ENCODE measurements at places on chromosomes 4 and X. TPM values are rescaled to one million over a fixed set of nuclear protein-coding genes. Genes with fewer than 3 reads are reported as not detected.

SPANXN3 gene
- total RNA-seq: not detected

- no peak for DNase-seq
These were observed 50.8 kb upstream of the GAB1 start for GRCh38 chr4:143285696-143286437.

GRCh38 chr4:103422467-103423219, 224.5 kb upstream of the CENPE start:
- no peak for DNase-seq

DNA sequence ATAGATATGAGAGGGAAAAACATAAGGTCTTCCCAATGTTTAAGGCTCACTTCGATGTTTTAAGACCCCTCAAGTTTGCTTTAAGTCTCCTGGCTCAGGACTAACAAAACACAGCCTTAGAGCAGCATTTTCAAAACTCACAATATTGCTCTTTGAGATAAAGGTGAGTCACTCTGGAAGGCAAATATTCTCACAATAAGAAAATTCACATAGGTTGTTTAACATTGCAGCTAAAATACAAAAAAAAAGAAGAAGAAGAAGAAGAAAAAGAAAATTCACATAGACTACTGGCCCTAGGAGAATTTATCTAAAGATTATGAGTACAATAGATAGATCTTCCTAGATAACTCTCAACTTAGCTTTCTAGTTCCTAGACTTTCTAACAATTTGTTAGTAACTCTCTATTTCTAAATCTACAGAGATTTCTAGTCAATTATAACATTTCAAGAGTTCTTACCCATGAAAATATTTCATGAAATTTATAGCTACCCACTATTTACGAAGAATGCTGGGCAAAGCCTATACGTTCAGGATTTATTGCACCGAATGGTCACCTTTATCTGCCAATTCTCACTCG, 267.0 kb downstream of the CHIC1 start:
- no peak for DNase-seq

GRCh38 chr4:74453037-74453635, 8.2 kb downstream of the AREG start:
- DNase-seq: no peak

NPY2R gene
- total RNA-seq: not detected

DNA sequence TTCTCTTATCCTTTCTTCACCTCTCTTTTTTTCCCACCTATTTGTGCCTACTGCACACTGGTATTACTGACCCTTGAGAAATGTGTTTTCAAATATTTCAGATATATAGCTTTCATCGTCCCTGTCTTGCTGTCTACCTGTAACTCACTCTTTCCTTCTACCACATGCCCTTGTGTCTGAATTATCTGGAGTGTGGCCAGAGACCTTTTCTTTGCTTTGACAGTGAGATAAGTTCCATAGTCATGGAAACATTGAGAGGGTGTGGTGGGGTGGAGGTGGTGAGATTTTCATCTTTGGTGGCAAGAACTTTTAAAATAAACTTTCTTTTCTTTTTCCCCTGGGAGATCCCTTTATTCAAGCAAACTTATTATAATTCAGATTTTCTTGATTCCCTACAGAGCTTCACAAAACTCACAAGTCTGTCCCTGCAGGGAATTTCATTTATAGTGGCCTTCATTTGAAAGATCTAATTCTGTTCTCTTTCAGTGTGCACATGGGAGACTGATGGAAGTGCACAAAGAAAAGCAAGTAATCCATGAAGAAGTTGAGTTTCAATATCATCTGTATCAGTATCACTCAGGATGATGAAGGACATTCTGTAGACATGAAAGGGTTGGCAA, 95.7 kb downstream of the SH2D1A start:
- no peak for DNase-seq

DNA sequence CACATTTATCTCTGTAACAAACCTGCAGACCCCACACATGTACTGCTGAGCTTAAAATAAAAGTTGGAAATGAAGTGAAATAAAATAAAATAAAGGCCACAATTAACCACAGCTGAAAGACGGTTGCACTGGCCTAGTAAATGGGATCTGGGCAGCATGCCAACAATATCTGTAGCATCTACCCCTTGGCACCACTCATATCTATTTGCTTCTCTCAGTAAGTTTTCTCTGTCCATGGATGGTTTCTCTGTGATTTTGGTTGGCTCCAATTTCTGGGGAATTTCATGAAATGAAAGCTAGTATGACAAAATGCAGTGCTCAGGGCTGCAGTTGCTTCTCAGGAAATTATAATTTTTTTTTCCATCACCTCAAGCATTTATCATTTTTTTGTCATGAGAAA, 172.0 kb upstream of the IL15 start:
- DNase-seq: no peak

UGT8 gene
- total RNA-seq: 0.17 TPM

P2RY8 gene
- 195 TPM for total RNA-seq

DNA sequence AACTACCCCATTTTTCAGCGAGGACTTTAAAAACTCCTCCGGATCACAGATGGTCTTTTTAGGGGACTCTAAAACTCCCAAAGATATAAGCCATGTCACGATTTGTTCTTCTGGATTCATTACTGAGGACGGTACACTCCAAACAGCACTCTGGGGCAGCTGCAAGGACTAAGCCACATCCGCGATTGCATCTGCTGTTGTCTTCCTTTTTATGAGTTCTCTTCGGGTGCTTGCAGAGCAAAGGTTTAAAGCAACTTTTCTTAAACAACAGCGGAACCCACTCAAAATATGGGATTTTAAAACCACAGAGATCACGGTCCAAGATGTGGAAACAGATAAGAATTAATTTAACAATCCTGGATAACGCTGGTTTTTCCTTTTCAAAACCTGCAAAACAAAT, at the start of gene ARHGEF6:
Gene ARHGEF6 (minus strand): TSS at position 170 of the 400 bp plus-strand sequence. CDS start 50 bp downstream, at position 120.
- DNase-seq: peak; percentile 53

DNA sequence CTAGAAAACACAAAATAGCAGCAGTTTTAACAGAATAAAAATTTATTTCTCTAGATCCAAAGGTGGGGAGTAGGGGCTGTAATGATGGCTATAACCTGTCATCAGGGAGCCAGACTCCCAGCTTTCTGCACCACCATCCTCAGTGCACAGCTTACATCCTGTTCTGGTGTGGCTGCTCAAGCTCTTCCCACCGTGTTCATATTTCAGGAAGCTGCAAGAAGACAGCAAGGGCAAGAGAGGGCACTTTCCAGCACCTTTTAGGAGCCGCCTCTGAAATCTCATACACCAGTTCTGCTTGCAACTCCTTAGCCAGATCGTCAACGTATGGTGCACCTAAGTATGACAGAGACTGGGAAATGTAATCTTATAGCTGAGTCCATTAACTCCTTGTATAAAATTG, 253.7 kb downstream of the CENPC start:
- no peak for DNase-seq

GRCh38 chrX:56785442-56785841, 56.4 kb downstream of the NBDY start:
- no peak for DNase-seq

ADAMTS3 gene
- not detected for total RNA-seq

DNA sequence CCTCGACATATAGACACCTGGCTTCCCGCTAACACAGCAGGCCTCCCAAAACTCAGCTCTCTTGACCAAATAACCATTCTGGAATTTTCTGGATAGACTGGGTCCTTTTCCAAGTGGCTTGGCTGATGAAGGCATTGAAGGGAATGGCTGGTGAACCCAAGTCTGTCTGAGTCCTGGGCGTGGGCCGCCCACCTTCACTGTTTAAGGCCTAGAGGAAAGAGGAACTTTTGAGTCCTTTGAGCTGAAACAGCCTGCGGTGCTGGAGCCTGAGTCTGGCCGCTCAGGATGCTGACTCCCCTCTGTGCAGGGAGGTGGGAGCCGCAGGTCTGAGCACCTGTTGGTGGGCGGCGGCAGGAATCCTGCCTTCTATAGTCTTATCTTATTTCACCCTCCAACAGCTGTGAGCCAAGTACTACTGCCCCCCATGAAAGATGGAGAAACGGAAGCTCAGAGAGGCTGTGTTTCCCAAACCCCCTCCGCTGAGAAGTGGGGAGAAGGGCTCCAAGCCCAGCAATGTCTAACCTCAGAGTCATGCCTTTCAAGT, 23.4 kb downstream of the ACOX3 start:
- no peak for DNase-seq

GRCh38 chr4:171583790-171584189, 229.4 kb upstream of the GALNTL6 start:
- no peak for DNase-seq

DNA sequence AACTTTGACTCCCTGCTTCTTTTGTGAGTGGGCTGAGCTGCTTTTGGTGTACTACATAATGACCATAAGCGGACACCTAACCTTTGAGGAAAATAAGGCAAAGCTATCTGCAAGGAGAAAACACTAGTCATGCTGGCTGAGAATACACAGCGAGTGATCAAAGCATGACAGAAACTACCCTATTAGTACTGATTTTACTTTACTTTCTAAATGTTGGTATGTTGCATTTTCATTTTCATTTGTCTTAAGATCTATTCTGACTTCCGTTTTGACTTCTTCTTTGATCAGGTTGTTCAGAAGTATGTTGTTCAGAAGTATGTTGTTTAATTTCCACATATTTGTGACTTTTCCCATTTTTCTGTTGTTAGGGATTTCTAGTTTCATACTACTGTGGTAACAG, 361.1 kb downstream of the TRAM1L1 start:
- DNase-seq: no peak

Measured in CD4-positive, alpha-beta memory T cell (primary cell).